ENCODE measurements at places on chromosomes 7 and 10.

- DNase-seq = no peak
Measured at GRCh38 chr7:135245226-135246190, 11.9 kb downstream of the STRA8 start.

DNA sequence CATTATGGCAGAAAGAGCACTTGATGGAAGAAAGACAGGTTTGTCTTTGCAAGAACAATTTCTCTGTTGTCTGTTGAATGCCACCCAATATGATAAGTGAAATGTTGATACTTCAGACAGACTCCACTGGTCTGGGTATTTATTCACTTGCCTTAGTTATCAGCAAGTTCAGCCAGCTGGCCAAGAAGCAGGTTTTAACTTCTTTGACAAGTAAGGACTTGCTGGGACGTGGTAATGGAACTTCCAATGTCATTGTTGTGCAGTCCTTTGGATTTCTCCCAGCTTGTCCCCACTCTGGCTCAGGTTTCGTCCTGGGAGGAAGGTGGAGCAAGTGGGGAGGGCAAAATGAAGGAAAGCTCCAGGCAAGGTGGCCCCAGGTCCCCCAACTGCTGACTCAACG is 497.4 kb downstream of the RPS24 start:
- no peak for DNase-seq

GRCh38 chr10:28496481-28496961 is 36.4 kb upstream of the WAC start:
- DNase-seq = no peak

DNA sequence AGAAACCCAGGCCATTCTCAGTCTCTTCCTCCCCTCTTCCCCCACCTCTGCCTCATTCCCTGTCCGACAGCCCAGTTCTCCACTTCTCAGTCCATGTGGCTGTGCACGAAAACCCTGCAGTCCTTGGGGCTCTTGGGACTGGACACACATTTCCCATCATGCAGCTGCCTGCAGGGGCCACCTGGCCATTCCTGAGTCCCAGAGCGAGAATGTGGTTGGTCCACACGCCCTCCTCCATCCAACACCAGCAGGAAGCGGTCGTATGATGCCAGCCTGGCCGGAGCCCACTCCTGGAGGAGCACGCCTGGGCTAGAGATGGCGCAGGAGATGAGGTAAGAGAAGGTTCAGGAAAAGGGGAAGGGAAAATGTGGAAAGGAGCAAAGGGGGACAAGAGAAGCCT is 222.5 kb downstream of the USP6NL start:
- DNase-seq = no peak

DNA sequence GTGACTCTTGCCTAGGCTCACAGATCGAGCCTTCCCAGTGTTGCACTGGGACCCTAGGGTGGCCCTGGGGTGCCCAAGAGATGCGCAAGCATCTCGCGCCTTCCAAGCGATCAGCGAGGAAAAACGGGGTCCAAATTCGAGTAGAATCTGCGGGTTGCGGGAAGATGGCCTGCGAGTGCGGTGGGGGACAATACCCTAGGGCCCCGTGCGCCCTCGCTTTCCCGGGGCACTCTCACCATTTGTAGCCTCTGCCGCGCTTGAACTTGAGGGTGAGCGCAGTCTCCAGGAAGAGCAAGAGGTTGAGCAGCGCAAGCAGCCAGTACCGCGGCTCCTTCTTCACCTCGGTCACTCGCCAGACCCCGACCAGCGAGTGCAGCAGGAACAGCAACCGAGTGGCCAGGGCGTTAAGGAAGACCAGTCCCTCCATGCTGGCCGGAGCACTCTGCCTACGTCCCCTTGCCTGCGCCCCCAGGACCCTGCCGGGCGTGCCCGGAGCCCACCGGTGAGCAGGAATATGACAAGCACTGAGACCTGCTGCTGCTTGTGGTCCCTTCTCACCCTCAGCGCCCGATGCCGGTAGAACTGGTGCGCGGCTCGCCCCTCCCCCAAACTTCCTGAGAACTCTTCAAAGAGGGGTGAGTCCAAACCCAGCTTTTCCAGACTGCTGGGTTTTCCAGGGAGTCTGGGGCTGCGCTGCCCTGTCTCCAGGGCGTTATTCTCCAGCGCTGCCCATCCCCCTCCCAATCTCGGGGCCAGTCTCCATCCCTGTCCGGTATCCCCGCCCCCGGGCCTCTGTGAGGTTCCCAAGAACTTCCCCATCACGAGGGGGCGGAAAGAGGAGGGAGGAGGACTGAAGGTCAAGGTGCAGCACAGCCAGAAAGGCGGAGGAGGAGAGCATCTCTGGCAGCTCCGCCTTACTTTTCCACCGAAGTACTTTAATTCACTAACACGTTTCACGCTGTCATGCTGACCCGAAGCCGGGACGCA is at the start of gene TMEM26:
TMEM26 (minus strand) TSS at position 727 of the 987 bp plus-strand sequence; CDS start at position 427, 300 bp downstream.
- DNase-seq = no peak

GRCh38 chr10:103921750-103922195 is 3.8 kb upstream of the STN1 start:
- peak; percentile 67 for DNase-seq

DNA sequence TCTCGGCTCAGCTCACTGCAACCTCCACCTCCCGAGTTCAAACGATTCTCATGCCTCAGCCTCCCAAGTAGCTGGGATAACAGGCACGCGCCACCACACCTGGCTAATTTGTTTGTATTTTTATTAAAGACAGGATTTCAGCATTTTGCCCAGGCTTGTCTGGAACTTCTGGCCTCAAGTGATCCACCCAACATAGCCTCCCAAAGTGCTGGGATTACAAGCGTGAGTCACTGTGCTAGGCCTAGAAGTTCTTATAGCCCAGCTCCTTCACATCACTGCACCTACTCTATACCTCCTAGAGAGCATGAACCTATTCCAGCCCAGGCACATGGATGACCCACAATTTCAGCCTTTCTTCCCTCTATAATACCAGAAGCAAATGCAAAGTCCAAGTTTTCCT is 1.3 kb upstream of the BLOC1S2 start:
- DNase-seq = no peak

DNA sequence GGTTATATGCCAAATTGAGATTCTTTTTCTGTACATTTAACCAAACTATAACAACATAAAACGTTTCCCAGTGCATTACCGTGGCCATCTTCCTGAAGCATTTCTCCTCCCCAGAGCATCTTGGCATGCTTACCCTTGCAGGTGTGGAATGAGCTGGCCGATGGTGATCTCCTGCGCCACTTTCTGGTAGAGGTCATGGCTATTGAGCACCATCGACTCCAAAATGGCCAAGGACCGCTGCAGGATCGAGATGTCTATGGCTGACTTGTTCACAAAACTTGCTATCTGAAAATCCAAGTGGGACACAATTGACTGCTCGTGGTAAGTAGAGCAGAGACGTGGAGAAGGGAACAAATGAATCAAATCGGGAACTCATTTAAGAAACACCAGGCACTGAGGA is 223.9 kb downstream of the ELMO1 start:
- DNase-seq = no peak

- DNase-seq = no peak
Measured at GRCh38 chr7:135326636-135327280, 93.1 kb downstream of the STRA8 start.

- DNase-seq = no peak
Measured at GRCh38 chr10:99782447-99783286, at the start of gene ABCC2. Gene ABCC2, plus strand, starts transcription at chr10:99782640. Its CDS starts 205 bp downstream, at chr10:99782845.

- DNase-seq = no peak
Measured at GRCh38 chr10:97542169-97543024, 30.2 kb upstream of the ANKRD2 start.

DNA sequence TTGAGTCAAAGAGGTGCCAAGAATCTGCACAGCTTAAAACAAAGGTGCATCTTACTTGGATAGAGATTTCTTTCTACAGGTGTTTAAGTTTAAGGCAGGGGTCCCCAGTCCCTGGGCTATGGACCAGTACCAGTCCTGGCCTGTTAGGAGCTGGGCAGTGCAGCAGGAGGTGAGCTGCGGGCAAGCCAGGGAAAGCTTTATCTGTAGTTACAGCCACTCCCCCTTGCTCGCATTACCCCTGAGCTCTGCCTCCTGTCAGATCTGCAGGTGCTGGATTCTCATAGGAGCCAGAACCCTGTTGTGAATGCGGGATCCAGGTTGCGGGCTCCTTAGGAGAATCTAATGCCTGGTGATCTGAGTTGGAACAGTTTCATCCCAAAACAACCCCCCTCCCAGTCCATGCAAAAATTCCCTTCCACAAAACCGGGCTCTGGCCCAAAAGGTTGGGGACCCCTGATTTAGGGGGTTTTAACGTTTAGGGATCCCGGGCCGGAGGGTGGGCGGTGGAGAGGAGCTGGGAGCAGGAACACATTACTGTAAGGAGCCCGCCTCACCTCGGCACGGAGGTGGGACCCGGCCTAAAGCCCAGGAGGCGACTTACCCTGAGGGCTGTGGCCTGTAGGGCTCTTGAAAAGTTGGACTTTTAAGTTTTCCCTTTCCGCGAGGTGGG is 60.2 kb downstream of the ZNF467 start:
- DNase-seq = no peak

- DNase-seq = no peak
Measured at GRCh38 chr10:110569122-110569521, 1.6 kb downstream of the SMC3 start.

GRCh38 chr10:79070081-79070605 is 1.4 kb downstream of the ZMIZ1 start:
- no peak for DNase-seq

- no peak for DNase-seq
Measured at GRCh38 chr7:77950548-77950947, 152.0 kb downstream of the PHTF2 start.

DNA sequence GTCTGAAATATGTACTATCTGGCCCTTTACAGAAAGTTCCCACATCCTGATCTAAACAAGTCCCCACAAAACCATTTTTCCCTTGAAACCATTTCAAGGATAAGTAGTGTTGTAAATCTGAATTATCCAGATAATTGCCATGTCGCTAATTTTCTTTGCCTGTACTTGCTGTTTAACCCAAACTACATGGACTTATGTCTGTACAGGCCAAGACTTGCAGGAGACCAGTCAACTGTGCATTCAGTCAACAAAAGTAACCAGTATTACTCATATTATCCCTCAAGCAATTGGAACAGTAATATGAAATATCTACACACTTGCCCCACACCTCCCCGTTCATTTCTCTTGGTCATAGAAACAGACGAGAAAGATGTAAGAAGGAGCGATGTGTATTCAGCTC is 347.8 kb upstream of the NFE2L3 start:
- no peak for DNase-seq

- DNase-seq = no peak
Measured at GRCh38 chr10:56178210-56178609, 182.8 kb downstream of the ZWINT start.

GRCh38 chr10:3228629-3228945 is 56.0 kb upstream of the PITRM1 start:
- DNase-seq = no peak

- DNase-seq = no peak
Measured at GRCh38 chr10:58209669-58210068, 58.0 kb downstream of the IPMK start.

DNA sequence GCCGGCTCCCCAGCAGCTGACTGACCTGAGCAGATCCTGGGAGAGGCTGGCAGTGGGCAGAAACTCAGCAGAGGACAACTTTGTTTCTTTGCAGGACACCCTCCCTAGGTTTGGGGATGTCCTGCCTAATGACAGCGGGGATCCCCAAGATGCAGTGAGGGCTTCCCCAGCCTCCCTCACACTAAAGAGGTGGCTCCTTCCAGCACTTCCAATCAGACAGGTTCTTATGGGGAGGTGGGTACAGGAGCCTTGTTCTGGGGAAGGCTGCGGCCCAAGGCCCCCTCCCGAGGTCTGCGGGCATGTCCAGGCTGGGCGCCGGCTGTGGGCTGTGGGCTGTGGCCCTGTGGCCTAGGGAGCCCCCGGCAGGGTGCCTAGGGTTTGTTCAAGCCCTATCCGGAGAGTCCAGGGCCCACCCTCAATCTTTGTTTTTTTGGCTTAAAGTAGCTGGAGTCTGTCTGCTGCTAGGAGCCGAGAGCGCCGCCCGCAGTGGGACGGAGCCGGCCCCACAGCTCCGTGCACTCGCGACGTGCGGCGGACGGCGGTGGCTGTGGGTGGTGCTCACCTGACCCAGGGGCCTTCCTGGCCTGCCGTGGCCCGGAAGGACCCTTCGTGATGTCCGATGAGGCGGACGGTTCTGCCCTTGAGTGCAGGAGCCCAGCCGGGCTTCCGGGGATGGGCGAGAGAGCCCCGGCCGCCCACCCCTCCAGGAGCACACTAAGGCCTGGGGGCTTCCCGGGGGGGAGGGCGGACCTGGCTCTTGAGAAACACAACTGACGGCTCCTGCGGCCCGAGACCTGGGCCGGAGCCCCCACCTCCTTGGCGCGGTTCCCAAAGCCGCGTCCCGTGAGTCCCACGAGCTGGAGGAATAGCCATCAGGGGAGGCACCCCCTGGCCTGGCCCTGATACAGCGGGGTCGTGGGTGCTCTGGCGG is 57.2 kb downstream of the PDGFA start:
- no peak for DNase-seq

DNA sequence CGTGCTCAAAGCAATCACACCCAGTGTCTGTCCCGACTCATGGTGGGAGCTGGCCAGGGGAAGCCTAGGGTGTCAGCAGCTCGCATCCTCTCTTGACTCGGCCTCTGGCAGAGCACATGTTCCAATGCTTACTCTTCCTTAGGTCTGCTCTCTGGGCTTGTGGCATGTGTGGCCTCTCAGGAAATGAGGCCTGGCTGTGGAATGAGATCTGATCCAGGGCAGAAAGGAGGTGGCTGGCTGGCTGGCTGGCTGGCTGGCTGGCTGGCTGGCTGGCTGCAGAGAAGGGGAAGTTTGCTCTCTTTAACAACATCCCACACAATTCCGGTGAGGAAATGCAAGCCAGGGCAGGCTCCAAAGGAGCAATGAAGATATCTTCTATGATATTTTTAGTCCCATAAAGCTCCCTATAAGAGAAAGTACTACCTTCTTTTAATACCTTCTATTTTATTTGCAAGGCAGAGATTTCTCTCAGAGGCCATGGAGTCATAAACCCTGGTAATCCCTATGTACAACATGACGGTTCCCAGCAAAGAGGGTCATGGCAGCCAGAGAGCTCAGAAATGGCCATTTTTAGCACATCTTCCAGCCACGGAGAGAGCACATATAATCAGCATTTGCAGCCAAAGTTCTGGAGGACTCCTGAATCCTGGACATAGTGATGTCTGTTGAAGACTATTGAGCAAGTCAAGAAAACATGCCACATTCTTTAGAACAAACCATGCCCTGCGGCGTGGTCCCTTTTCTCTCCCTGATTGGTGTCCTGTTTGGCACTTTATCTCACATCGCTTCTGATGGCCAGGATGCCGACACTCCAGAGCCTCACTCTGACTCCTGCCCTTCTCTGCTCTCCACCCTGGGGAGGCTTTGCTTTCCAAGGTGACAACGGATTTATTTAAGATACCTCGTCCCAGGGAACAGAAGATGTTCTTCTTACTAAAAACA is 153.7 kb downstream of the FANK1 start:
- DNase-seq = no peak

DNA sequence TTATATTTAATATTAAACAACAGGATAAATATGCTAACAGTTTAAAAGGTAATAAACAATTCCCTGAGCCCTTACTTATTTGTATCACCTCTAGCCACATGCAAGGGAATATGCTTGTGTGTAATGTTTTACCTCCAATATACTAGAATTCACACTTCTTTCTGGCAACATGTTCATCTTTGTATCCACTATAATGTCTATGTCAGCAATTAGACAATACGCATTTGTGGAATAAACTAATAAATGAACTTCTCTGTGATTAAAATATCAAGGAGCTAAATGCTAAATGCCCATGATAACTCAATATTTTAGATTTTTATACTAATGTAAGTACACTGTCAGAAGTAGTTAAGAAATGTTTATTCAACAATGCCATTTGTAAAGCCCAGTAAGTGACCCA is 350.5 kb downstream of the DGKB start:
- DNase-seq = no peak
